ENCODE measurements at places on chromosomes 2 and 18.

DNA sequence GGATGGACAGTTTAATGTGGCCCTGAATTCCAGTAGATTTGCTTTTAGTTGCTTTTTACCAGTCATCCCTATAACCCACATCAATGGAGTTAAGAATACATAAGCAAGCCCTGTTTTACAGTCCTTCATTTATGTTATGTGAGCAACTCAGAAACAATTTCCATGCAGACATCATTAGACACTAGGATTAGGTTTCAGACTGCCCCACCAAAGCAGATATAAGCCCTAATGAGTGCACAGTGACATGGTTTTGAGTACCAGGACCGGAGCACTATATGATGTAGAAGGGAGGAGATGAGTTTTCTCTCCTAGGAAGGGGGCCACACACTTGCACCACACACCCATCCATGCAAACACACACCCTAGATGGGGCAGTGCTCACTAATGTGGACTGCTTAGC lies 15.5 kb downstream of the KCNS3 start:
- no peak overlapping the region for H3K27ac ChIP-seq
- DNase-seq = no peak
- H3K36me3 ChIP-seq = no peaks in the 10 kb centered on the region
- H3K4me3 ChIP-seq = no peak overlapping the region
- H3K4me1 ChIP-seq = no peaks in the 10 kb centered on the region

DNA sequence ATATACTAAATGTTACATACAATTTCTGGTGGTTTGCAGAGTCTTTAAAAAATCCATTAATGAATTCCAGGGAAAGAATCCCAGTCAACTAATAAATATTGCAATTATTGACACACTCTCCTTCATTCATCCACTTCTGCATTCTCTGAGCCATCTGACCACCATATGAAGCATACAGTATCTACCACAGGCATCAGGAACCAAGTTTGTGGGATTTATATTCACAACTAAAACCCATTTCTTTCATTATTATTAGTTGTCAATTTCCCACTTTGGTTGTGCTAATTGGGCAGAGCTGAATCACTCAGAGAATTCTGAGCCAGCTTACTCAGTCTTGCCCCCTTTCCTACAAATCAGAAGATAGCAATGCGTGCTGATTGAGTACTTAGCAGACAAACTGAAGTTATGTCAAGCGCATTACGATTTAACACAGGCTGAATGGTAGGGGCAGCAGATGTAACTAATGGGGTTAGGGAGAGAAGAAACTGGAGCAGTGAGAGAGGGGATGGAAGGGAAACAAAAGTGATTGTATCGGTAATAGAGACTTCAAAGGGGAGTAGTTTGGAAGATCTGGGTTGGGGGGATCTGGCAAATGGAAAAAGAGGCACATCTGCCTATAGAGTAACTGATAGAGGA lies 52.3 kb downstream of the ZEB2 start:
- no peaks in the 10 kb centered on the region for H3K36me3 ChIP-seq
- no peaks in the 10 kb centered on the region for H3K27me3 ChIP-seq
- no peak overlapping the region for H3K27ac ChIP-seq
- H3K4me1 ChIP-seq = peaks cover 37% of the 10 kb centered on the region

- H3K27me3 ChIP-seq = no peaks in the 10 kb centered on the region
- H3K36me3 ChIP-seq = no peaks in the 10 kb centered on the region
- no peak for DNase-seq
Measured at GRCh38 chr2:2825516-2826208, 494.6 kb upstream of the MYT1L start.

- DNase-seq = no peak
- no peaks in the 10 kb centered on the region for H3K36me3 ChIP-seq
- no peaks in the 10 kb centered on the region for H3K4me1 ChIP-seq
- H3K4me3 ChIP-seq = no peak overlapping the region
- no peaks in the 10 kb centered on the region for H3K27me3 ChIP-seq
Measured at GRCh38 chr18:42545825-42546224, 569.7 kb downstream of the RIT2 start.

DNA sequence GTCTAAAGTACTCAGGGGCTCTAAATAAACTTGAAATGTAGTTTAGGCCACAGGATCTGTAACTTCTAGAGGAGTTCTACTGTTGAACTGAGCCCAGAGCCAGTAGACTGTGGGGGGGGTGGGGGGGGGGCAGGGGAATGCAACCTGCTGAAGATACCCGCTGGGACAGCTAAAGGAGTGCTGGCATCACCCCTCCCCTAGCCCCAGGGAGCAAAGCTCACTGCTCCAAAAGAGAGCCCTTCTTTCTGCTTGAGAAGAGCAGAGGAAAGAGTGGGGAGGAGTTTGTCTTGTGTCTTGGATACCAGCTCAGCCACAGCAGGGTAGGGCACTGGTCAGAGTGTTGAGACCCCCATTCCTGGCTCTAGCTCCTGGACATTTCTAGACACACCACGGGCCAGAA lies 414.0 kb upstream of the KLHL29 start:
- no peaks in the 10 kb centered on the region for H3K36me3 ChIP-seq
- no peak overlapping the region for H3K4me3 ChIP-seq
- H3K27ac ChIP-seq = no peak overlapping the region
- H3K4me1 ChIP-seq = no peaks in the 10 kb centered on the region
- DNase-seq = no peak

GRCh38 chr2:214108598-214108997 lies 302.3 kb upstream of the VWC2L start:
- no peak overlapping the region for H3K27ac ChIP-seq
- no peaks in the 10 kb centered on the region for H3K36me3 ChIP-seq
- no peaks in the 10 kb centered on the region for H3K27me3 ChIP-seq
- DNase-seq = no peak
- no peak overlapping the region for H3K4me3 ChIP-seq

DNA sequence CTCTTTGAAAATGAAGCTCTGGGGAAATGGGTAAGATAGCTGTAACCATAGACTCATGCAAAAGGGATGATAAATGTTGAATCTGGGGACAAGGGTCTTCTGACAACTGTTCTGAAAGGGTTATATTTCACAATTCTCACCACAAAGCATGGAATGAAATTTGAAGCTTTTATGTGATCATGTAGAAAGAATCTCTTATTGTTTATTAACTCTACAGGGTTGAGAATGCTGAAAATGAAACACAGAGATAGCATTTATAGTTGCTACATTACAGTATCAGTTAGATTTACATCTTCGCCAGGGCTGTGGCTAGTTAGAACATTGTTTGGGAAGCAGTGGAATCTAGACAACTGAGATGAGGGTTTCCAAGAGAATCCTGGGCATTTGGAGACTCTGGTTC lies 97.4 kb upstream of the LHCGR start:
- DNase-seq = no peak
- no peaks in the 10 kb centered on the region for H3K4me1 ChIP-seq
- no peak overlapping the region for H3K4me3 ChIP-seq

DNA sequence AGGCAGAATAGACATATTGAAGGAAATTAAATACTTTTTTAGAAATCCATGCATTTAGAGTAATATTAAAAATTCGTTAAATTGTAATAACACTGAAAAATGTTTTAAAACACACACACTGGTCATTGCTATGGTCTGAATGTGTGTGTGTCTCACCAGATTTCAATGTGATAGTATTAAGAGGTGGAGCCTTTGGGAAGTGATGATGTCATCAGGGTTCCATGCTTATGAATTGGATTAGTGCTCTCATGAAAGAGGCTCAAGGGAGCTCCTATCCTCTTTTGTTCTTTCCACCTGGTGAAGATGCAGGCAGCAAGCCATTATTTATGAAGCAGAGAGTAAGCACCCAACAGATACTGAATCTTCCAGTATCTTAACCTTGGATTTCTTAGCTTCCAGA lies 441.8 kb downstream of the CDH2 start:
- no peak for DNase-seq
- no peaks in the 10 kb centered on the region for H3K27me3 ChIP-seq
- H3K27ac ChIP-seq = no peak overlapping the region
- H3K4me1 ChIP-seq = no peaks in the 10 kb centered on the region
- no peak overlapping the region for H3K4me3 ChIP-seq
- no peaks in the 10 kb centered on the region for H3K36me3 ChIP-seq

Data from thoracic aorta (tissue), 2 donors.